ENCODE measurements at places on chromosomes 3 and 15.

GRCh38 chr3:113304856-113305540 is 93.6 kb downstream of the BOC start:
- DNase-seq, result no peak

DNA sequence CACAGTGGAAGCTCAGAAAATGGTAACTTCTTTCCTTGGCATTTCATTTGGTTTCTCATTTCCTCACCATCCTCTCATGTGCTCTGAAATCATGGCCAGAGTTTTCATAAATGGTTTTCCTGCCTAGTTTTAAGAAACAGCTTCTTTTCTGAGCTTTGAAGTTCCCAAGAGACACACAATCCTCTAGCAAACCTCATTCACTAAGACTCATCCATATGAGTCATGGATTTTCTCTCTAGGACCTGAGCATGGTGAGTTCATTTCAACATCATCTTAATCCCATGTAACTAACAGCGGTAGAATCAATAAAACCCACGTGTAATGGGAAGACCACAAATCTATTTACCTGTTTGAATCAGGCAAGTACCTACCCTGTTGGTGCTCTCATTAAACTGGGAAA is 274.5 kb upstream of the LRTM1 start:
- no peak for DNase-seq

DNA sequence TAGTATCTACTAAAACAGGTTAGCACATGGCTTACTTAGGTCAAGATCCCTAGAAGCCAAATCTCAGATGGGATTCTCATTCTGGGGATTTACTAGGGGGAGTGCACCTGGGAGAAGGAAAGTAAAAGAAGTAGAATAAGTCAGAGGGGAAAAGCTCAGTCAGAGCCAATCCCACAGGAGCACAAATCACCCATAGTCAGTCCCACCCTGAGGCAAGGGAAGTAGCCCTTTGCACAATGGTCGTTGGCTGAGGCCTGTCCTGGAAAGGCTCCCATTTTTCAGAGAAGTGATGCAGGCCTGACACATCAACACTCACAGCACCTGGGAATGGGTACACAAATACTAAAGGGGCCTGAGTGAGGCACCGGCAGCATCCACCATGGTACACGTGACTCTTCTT is 39.8 kb downstream of the SST start:
- DNase-seq, result no peak

DNA sequence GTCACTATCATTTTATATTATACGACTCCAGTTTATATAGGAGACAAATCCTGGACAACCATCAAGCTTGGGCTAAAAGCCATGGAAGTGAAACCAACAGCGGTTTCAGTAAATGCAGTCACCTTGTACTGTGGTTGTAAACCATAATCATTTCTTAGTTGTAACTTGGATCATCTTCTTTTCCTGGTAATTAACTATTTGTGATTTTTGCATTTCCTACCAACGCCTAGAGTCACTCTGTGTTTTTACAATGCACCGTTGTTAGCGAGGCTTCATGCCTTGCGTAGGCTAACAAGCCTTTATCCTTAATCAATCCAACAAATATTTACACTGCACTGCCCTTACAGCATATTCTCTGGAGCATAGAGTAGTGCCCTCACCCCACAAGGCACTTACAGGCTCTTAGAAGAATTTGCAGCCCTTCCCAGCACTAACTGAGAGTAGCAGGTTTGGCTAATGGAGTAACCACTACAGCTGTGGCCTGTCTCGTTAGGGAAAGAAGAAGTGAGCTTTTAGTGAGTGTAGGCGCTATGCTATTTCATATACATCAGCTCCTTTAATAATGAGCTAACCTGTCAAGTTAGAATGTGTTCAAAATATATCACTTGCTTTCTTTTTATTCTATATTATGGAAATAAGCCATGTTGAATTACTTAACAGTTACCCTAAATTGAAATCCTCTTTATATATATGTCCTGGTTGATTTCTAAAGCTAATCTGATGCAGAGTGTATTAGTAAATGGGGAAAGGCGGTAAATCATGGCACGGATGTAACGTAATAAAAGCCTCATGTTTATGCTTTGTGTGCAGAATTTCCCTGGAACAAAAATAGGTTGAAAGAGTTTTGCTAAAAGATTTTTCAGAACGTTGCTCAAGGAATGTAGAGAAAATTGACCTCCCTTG is 62.8 kb downstream of the ABHD2 start:
- DNase-seq, result no peak

GRCh38 chr3:119314821-119315220 is 20.6 kb downstream of the ARHGAP31 start:
- no peak for DNase-seq

DNA sequence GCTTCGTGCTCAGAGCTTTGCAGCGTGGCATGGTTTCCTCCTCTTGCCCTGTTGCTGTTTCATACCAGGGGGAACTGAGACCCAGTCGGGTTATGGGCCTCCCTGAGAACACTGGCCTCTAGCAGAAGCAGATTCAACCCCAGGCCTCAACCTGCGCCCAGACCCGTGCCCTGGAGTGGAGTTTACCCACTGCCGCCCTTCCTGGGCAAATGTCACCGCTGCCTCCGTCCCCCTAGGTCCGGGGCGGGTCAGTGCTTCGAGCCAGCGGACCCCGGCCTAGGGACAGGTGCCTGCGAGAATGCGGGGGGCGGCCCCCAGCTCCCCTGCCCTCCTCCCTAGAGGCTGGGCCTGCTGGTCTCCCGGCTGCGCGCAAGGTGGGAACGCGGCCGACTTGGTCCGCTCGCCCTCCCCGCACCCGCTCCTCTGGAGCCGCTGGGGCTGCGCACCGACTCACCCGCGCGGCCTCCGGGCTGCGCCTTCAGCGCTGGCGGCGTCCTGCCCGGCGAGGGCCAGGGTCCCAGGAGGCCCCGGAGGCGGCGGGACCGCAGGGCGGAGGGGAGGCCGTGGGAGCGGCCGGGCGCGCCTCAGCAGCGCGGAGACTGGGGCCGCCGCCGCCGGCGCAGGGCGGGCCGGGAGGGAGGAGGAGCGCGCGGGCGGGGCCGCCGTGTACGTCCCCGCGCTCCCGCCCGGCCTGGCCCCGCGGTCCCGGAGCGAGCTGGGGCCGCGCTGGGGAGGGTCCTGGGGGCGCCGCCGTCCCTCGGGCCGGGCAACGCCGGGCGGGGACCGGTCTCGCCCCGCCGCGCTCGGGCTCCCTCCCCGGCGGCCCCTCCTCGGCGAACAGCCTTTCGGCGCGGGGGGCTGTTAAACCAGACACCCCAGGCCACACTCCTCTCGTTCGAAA is at the start of gene PIGZ:
TSS of gene PIGZ (minus strand) at position 601 of the 901 bp plus-strand sequence. CDS start 16,802 bp downstream, outside the sequence.
- peak; percentile 29 for DNase-seq

DNA sequence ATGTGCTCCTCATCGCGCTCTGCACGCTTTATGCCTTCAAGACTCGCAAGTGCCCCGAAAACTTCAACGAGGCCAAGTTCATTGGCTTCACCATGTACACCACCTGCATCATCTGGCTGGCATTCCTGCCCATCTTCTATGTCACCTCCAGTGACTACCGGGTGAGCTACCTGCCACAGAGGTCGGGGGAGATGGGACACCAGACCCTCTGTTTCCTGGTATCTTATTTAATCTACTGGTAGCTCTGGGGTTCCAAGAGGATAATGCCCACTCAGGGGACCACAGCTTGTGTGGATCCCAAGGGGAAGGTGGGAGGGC is 9.1 kb downstream of the GRM2 start:
- no peak for DNase-seq

GRCh38 chr15:70188286-70188685 is 90.6 kb upstream of the TLE3 start:
- no peak for DNase-seq

- no peak for DNase-seq
Measured at GRCh38 chr3:42500909-42501308, 1.5 kb upstream of the VIPR1 start.

GRCh38 chr3:68056556-68056955 is 402.1 kb upstream of the SUCLG2 start:
- no peak for DNase-seq

GRCh38 chr15:66153549-66154415 is 99.8 kb downstream of the MEGF11 start:
- DNase-seq, result no peak

- no peak for DNase-seq
Measured at GRCh38 chr3:196175722-196176121, 35.5 kb downstream of the ZDHHC19 start.

GRCh38 chr15:69815793-69816192 is 281.9 kb downstream of the TLE3 start:
- no peak for DNase-seq

DNA sequence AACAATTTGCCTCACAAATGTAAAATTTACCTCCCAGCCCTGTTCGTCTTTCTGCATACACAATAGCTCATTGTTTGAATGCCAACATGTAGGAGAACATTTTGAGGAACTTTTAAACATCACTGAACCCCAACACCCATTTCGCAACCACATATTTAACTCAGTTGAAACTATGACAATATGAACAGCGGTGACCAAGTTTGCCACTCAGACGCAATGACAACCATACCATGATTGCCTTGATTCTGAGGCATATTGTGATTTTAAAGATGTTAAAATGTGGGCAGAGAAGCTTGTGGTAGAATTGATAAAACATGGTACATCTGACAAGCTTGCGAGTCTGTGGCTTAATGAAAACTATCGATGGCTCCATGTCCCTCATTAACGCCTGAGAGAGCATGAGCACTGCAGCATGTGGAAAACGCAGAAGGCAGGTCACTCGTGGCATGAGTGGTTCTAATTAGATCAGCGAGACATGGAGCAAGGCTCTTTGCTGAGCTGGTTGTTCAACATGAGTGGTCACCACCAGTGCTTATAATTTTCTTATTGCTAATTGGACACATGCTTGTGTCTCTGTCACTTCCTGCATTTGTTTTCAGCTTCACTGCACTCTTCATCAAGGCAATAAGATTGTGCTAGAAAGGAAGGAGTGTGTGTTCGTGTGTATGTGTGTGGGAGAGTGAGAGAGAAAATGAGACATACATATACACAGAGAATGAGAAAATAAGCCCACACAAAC is 116.8 kb downstream of the CHST2 start:
- DNase-seq, result no peak

DNA sequence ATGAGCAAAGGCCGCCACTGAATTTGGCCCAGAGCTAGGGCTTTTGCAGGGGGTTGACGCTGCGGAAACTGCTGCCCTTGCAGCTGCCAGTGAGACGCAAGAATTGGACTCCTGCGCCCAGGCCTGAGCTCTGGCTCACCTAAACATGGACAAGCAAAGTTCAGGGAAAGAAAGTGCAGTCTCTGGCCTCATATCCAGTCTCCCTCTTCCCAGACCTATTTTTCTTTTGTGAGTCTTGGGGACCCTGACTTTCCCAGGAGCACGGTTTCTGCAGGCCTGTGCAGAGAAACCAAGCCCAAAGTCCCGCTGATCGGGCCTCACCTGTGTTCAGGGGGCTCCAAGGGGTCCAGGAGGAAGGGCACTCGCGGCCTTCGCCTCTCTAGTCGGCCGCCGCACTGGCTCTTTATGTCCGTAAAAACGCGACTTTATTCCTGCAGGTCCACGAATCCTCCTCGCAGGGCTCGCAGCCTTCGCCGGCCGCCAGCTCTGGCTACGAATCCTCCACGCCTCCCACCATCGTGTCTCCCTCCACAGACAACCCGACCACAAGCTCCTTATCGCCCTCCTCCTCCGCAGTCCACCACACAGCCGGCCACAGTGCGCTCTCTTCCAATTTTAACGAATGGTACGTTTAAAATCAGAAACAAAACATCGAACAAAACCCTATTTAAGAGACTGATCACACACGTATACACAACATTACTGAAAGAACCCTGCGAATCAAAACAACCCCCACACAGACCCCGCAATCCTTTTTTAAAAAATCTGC is 3.9 kb downstream of the ZIC1 start:
- no peak for DNase-seq

DNA sequence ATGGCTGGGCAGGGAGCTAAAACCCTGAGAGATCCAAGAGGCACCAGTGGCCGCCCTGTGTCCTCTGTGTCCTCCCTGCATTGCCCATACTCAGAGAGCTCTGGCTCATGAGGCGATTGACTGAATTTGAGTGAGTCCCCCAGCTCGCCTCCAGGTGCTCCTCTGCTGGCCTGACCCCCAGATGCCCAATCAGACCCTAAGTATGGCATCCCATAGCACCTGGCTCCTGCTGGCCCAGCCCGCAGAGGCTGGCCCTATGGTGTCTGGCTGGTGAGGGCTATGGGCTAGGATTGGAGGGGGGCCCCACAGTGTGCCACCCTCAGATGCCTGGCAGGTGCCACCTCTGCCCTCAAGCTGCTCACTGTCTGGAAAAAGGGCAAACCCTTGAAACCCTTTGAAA is 1.6 kb upstream of the TKT start:
- no peak for DNase-seq

DNA sequence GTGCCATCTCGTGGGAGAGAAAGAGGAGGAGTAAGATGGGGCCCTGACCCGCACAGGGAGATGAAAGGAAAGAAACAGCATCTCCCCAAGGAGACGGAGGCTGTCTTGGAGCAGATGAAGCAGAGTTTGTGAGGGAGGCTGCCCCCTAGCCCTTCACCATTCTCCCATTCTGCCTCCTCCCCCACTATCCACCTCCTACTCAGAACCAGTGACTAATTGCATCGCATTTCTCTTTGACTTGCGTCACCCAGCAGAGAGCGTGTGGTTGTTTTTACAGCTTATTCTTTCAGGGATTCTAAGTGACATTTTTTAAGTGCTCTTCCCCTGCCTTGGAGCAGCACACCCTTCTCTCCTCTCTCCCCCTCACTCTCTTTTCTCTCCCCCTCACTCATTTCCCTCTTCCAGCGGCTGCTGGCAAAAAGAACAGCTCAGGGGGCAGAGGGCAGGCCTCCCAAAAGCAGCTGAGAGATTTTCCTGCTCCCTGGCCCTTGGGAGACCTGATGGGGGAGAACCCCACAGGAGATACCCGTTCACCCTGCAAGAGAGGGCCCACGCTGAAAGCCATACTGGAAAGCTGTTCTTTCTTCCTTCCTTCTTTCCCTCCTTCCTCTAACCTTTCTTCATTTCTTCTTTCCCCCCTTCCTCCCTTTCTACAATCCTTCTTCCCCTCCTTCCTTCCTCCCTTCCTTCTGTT is 91.8 kb downstream of the MRPL46 start:
- DNase-seq, result no peak

GRCh38 chr3:18217507-18218174 is 207.5 kb downstream of the SATB1 start:
- DNase-seq, result no peak

DNA sequence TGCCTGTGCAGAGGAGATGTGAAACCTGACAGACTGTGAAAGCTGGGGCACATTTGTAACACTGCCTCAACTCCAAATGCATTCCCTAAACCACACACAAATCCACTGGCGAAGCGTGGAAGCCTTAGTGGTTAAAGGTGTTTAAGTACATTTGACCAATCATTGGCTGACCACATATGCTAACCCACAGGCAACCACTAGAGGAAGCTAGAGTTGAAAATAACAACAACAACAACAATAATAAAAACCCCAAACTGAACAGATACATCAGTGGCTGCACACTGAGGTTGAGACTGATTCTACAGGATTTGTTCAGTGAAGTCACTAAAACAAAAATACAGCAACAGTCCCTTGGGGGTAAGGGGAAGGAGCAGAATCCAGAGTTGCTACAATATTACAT is 129.7 kb downstream of the TJP1 start:
- DNase-seq, result no peak

DNA sequence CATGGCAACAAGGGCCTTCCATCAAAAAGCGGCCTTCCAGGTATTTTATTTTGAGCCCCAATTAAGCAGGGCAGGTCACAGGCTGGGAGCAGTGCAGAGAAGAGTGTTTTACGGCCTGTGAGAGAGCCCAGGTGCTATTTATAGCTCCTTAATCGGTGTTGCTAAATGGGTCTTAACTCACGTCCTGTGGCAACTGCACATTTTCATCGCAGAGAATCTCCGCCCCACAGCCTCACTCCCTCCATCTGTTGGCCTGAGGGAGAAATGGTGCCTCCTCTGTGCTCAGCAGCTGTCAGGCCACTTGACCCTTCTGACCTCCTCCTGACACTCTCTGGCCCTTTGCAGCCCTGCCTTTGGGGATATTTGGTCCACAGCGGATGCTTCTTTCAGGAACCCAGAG is 58.6 kb downstream of the SPSB4 start:
- no peak for DNase-seq
